Stimulated activated CD8-positive, alpha-beta memory T cell treated with anti-CD3 and anti-CD28 coated beads, Interleukin-7, amount 100 ng/mL, for 4 hours (primary cell): ENCODE measurements at places on chromosomes 12 and 14.

GRCh38 chr14:35760143-35760542 lies 49.0 kb downstream of the RALGAPA1 start:
- no peak for DNase-seq

GRCh38 chr12:76216585-76217472 lies 131.4 kb downstream of the BBS10 start:
- DNase-seq, result no peak

DNA sequence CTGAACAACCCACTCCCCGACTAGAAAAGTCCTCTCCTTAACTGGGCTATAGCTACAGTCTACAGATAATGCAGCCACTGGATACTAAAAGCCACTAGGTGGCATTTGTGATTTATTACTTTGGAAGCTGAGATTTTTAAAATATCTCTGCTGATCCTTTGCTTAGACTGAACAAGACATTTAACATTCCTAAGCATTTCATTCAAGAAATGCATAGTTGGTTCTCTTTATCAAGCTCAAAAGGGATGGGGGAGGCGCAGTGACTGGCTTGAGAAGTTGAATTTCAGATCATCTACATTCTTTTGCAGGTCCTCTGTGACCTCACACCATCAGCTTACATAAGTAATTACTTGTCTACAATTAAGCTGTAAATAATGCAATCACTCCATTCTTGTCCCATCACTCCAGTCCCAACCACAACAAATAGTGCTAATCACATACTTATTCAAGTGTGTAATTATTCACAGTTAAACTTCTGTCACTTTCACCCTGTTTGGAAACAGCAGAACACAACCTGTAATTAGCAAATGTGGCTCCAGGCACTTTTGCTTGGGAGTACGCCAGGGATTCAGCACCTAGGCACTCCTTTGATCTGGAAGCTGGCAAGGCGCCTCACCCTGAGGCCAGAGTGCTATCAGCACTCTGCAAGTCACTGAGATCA lies 203.6 kb downstream of the NOVA1 start:
- DNase-seq, result no peak

- DNase-seq, result no peak
These were observed 11.2 kb upstream of the EML1 start for GRCh38 chr14:99781853-99782610.

DNA sequence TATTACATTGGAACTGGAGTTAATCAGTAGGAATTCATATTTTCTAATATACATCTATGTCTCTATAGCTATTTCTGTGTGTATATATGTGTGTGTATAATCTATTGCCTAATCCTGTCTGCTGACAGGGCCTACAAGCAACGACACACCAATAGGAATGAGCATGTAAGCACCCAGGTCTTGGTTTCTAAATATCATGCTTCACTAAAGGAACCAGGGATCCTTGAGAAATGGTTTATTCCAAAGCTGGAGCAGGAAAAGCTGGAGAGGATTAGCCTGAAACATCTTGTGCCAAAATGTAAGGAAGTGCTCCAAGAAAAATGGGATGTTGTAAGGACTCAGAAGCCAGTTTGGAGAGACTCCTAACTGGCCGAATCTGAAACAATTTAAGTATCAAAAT lies 29.3 kb upstream of the LGALS3 start:
- DNase-seq, result no peak

GRCh38 chr14:31261859-31262731 lies 54.5 kb upstream of the HECTD1 start:
- DNase-seq, result no peak

DNA sequence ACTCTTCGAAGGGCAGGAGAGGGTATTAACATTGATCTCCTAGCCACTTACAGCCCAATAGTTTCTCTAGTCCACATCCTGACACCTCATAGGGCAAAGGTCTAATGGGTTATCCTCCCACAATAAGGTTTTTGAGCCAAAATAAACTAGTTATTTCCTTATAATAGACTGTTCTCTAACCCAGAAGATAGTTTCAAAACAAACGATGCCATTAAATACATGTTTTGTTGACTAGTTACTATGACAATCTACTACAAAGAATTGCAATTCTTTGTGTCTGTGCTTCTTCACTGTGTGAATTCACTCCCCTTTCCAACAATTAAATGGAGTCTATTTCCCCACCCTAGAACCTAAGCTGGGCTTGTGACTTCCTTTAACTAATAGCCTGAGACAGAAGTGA lies 6.4 kb upstream of the ACTR10 start:
- DNase-seq, result no peak

- DNase-seq, result no peak
These were observed 3.5 kb downstream of the XRCC3 start for GRCh38 chr14:103711516-103712431.

GRCh38 chr14:73272393-73272792 lies 35.1 kb downstream of the PAPLN start:
- DNase-seq, result no peak

- DNase-seq, result no peak
These were observed 29.7 kb downstream of the EML1 start for GRCh38 chr14:99822800-99823455.

GRCh38 chr12:122865268-122866231 lies 30.3 kb downstream of the HIP1R start:
- DNase-seq, result no peak

GRCh38 chr14:101318271-101318670 lies 243.0 kb upstream of the DIO3 start:
- no peak for DNase-seq

DNA sequence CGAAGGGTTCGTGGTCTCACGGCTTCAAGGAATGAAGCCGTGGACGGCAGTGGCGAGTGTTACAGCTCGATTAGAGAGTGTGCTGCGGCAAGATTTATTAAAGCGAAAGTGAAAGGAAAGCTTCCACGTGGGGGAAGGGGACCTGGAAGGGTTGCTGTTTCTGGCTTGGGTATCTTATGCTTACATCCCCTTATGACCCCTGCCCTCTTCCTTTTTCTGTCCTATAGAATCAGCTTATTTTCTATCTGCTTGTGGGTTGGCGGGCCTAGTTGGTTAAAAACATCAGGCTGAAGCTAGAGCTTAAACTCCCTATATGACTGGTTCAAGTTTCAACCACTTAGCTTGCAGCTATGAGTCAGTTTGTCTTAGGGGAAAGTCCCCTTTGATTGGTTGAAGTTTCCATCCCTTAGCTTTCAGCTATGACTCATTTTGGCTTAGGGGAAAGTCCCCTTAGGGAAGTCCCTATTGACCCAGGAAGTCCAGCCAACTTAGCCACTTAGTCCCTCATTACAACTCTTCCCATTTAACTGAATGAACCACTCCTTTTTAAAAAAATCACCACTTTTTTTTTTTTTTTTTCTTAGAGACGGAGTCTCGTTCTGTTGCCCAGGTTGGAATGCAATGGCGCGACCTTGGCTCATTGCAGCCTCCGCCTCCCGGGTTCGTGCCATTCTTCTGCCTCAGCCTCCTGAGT lies 1494.7 kb upstream of the TMEM132C start:
- peak; percentile 23 for DNase-seq

GRCh38 chr12:42704340-42704739 lies 114.8 kb upstream of the PRICKLE1 start:
- no peak for DNase-seq

DNA sequence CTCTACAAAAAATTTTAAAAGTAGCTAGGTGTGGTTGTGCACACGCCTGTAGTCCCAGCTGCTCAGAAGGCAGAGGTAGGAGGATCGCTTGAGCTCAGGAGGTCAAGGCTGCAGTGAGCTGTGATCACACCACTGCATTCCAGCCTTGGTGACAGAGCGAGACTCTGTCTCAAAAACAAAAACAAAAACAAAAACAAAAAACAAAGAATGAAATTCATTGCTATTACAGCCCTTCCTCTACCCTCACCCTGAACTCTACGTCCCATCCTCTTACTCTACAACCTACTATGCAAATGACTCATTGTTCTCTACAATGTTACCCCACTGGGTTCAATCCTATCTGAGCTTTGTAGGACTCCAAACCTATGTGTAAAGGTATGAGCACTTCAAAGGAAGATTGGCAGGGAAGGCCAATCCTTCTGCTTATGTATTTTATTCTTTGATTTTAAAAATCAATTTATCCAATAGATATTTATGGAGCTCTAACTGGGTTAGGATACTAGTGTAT lies 39.3 kb downstream of the NINJ2 start:
- no peak for DNase-seq

DNA sequence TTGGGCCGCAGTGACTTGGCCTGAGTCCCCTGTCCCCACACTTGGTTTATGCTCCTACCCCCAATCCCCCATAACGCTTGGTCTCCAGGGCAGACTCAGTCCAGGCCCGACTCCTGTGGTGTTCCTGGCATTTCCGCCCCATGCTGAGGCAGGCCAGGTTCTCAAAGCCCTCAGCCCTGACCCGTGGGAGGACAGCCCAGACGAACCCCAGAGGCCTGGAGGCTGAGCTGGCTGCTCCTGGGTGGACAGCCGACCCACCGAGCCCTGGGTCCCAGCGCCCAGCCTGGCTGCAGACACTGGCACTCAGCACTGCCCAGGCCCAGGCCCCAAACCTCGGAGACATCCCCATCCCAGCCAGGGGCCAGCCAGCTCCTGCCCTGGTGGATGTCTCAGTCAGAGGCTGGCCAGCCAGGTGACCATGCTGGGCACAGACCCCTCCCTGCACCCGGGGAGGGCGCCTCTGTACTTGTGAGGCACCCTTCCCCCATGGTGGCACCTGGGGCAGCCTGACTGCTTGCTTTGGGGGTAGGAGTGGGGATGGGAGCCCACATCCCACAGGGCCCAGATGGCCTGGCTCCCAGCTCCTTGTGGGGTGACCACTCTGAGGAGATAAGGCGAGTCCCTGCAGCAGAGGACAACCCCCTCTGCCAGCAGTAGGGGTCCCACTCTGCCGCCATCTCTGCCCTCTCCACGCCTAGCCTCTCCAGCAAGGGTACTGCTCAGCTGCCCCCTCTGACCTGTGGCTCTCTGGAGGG lies 1.4 kb downstream of the PLD4 start:
- DNase-seq, result no peak

DNA sequence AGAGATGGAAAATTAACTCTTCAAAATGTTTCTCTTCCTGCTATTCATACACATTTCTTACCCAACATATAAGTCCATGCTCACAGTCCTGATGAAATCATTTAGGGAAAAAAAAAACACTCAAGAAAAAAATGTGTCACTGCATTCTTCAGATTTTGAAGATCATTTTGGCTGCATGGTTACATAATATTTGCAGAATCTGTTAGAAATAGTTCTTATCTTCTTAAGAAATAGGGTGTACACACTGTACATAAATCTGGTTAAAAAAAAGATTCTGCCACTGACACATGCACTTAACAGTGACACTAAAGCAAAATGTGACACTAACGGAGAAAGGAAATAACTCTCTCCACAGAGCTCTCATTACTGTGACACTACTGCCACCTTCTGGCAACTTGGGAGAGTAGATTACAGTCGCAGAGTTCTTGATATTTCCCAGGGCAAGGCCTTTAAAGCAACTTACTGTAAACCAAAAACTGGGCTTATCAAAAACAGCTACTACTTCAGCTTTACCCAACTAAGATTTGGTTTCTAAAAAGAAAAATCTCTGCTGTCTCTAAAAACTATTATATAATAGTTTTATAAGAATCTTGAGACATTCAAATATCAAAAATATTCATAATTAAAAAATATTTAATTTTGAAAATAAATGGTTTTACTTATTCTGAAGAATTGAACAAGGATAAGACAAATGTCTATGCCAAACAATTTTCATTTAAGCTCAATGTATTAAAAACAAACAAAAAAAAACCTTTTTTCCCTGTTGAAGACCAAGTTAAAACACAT lies 65.0 kb downstream of the SETD3 start:
- peak; percentile 15 for DNase-seq

- DNase-seq, result no peak
These were observed 13.5 kb downstream of the PTGER2 start for GRCh38 chr14:52327374-52328226.

DNA sequence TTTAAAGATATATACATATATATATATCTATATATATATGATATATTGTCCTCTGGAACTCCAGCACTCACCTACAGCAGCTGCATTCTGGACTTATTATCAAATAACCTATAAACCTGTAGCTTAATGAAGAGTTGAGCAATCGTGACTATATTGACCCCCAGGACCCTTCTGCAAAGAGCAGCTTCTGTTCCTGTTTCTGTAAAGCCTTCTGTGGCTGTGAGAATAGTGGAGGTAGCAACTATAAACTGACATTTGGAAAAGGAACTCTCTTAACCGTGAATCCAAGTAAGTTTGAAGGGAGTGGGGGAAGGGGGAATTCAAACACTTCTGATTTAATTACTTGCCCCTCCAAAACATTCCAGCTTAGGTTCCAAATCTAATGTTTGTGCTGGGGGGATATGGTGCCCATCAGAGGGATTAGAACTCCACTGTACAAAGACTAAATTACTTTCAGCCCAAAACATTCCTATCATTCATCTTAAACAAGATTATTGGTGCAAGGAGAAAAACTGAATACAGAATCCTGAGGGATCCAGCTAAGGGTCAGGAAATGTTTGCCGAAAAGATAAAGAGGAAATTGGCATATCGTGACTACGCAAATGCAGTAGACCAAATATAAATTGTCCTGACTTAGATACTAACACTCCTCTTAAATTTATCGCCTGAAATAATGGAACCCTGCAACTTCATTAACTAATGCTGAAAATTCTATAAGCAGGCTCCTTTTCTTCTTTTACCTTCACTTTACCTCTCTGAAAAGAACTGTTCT lies 106.1 kb downstream of the DAD1 start:
- no peak for DNase-seq

- no peak for DNase-seq
These were observed 8.3 kb downstream of the DBX2 start for GRCh38 chr12:45042599-45042998.

GRCh38 chr12:118135788-118136558 lies at the start of gene PEBP1:
PEBP1 (plus strand) TSS chr12:118136124; CDS start chr12:118136210, 86 bp downstream.
- peak; percentile 86 for DNase-seq

- DNase-seq, result no peak
These were observed 62.5 kb downstream of the MAPKAPK5 start for GRCh38 chr12:111904446-111904975.

- no peak for DNase-seq
These were observed 8.3 kb downstream of the C3AR1 start for GRCh38 chr12:8057839-8058238.

DNA sequence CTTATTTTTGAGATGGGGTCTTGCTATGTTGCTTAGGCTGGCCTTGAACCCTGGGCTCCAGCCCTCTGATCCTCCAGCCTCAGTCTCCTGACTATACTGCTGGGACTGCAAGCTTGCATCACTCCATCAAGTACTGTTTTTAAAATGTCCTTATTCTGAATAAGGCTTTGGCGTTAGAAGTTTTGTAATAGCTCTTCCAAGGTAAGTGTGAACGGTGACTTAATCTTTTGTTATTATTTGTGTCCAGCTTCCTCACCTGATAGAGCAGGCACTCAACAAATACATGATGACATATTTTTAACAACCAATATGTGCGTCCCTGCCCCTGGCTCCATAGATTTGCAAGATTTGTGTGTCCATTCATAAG lies 1.4 kb downstream of the C1RL start:
- DNase-seq, result no peak
